ENCODE measurements at places on chromosomes 1 and 21.

DNA sequence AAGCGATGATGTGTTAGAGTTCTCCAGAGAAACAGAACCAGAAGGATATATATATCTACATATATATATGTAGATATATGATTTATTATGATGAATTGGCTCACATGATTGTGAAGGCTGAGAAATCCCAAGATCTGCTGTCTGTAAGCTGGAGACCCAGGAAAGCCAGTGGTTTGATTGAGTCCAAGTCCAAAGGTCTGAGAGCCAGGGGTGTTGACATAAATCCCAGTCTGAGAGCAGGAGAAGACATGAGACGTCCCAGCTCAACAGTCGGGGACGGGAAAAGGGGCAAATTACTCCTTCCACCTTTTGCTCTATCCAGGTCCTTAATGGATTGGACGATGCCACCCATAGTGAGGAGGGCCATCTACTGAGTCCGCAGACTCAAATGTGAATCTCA, 126.6 kb downstream of the PRDM2 start:
- no peak for DNase-seq

GRCh38 chr21:41133874-41134522, 34.0 kb upstream of the BACE2 start:
- DNase-seq: no peak

DNA sequence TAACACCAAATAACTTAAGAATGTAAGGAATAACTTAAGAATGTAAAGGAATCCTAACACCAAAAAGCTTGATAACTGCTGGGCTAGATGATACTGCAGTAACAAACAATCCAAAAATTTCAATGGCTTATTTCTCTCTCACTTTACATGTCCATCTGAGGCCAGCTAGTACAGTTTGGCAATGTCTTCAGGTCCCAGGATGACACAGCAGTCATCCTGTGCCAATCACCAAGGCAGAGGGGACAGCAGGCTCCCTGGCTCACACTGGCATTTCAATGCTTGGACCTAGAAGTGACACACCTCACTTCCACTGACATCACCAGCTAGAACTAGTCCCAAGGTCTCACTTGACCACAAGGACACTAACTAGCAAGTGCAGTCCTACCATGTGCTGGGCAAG, 15.3 kb downstream of the DNAJC11 start:
- no peak for DNase-seq

DNA sequence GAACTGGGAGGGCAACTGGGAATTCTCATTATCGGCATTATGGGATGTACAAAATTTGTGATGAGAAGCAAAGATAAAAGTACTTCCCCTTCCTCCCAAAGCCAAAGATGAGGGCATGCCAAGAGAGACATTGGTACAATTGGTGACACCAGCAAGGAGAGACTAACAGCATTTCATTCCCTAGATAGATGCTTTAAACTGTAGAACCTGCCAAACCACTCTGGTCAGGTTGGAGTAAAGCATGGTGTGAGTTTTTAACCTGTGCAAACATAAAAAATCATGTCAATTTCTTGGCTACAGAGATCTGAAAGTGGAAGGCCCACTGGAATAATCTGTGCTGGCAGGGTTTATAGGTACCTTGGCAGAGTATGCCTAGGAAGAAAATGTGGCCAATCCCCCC, 19.4 kb downstream of the CTXND2 start:
- no peak for DNase-seq

GRCh38 chr1:21759182-21759581, 23.8 kb downstream of the USP48 start:
- no peak for DNase-seq

GRCh38 chr1:19885821-19886220, 3.6 kb downstream of the OTUD3 start:
- DNase-seq: no peak

- no peak for DNase-seq
Measured at GRCh38 chr1:78009836-78010235, 5.1 kb downstream of the DNAJB4 start.

GRCh38 chr1:168972225-168972624, 134.3 kb upstream of the ATP1B1 start:
- no peak for DNase-seq

GRCh38 chr1:89910780-89911179, 84.1 kb upstream of the ZNF326 start:
- no peak for DNase-seq

DNA sequence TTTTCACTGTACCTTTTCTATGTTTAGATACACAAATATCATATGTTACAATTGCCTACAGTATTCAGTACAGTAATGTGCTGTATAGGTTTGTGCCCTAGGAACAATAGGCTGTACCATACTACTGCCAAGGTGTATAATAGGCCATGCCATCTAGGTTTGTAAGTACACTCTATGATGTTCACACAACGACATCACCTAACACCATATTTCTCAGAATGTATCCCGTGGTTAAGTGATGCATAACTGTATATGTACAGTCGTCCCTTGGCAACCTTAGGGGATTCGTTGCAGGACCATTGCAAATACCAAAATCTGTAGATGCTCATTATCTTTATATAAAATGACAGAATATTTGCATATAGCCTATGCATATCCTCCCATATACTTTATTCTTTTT, 5.8 kb upstream of the SSR2 start:
- no peak for DNase-seq

DNA sequence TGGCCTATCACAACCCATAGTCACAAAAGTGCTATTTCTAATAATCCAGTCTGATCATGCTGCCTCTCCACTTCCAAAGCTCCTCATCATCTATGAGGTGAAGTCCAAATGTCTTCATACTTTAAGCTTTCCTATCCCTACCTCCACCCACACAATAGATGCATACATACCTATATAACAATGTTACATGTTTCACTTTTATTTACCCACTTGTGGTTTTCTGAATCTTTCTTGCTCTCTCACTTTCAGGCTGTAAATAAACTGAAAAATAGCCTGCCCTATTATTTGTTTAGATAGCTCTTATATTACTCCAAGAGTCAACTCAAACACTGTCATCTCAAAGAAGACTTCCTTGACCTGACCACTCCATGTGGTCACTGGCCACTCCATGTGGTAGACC, 406.8 kb upstream of the BEND5 start:
- no peak for DNase-seq

DNA sequence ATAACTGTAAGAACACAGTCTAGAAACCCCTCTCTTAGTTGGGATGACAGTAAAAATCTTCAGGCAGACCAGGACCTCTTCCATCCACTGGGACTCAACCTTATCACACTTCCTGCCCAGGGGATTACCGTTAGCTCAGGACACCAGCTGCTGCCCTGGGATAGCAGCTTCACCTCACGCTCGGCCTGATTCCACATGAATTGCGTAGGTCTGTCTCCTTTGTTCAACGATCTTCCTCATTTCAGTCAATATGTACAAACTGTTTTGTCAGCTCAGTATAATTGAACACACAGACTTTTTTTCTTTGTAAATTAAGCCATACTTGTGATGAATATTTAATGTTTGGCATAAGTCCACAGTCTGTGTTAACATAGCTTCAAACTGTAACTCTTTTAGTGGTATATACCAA, 290.4 kb downstream of the GRIK1 start:
- DNase-seq: no peak

GRCh38 chr1:238895911-238896310, 490.5 kb upstream of the CHRM3 start:
- no peak for DNase-seq

- no peak for DNase-seq
Measured at GRCh38 chr1:61389194-61389925, 307.0 kb downstream of the NFIA start.

DNA sequence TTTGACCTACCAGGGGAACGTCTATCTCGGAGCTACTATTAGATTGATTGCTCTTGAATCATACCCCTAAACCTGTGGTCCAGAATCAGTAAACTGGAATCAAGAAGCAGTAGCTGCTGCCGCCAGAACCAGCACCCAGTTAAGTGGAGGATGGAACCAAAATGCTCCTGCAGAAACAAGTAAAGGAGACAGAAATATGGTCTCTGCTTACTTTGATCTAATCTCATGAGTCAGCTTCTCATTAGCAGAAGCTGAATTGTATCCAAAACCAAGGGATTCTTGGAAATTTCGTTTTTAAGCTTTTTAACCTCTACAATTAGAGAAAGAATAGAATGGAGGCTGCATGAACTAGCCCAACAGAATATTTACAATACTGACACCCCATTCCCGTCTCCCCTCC, 42.6 kb upstream of the PIGV start:
- DNase-seq: no peak

- no peak for DNase-seq
Measured at GRCh38 chr1:21820597-21821232, 8.7 kb downstream of the LDLRAD2 start.

GRCh38 chr1:6184083-6184783, 4.1 kb upstream of the CHD5 start:
- DNase-seq: no peak

DNA sequence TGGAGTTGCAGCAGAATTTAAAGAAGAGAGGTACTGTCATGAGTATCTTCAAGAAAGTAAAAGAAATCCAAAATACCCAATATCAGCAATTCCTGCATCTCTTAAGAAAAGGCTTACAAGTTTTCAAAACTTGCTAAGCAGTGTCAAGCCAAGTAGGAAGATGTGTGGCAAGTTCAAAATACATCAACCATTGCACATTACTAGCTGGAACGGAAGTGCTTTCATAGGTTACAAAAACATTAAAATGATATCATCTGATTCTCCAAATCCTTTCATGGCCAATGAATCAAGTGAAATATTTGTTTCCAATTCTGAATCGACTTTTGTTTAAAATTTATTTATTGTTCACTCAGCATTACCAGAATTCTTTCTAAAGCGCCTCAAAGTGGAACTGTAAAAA, 5.7 kb upstream of the ABCA4 start:
- DNase-seq: no peak

- no peak for DNase-seq
Measured at GRCh38 chr1:218259800-218260199, 25.3 kb upstream of the RRP15 start.

GRCh38 chr1:160590488-160590887, 11.2 kb upstream of the CD84 start:
- no peak for DNase-seq

DNA sequence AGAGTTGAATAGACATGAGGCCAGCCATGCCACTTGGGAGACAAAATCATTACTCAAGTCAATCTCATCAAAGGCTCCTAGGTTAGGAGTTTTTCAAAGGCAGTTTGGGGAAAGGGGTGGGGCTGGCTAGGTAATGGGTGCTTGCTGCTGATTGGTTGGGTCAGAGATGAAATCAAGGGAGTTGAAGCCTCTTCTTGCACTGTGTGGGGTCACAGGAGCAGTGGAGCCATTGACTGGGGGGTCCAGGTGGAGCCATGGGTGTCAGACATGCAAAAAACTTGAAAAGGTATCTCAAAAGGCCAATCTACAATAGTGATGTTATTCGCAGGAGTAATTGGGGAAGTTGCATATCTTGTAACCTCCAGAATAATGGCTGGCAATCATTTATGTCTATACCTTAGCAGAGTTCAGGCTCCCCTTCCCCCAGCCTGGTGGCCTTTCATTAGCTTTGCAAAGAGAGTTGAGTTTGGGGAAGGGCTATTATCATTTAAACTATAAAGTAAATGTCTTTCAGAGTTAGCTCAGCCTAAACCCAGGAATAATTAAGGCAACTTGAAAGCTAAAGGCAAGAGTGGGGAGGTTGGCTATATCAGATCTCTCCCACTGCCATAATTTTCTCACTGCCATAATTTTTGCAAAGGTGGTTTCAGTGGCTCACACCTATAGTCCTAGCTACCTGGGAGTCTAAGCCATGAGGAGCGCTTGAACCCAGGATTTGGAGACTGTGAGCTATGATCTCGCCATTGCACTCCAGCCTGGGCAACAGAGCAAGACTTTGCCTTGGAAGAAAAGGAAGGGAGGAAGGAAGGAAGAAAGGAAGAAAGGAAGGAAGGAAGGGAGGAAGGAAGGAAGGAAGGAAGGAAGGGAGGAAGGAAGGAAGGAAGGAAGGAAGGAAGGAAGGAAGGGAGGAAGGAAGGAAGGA, 7.8 kb upstream of the PINK1 start:
- no peak for DNase-seq

- no peak for DNase-seq
Measured at GRCh38 chr1:219257751-219258150, 84.1 kb downstream of the LYPLAL1 start.

DNA sequence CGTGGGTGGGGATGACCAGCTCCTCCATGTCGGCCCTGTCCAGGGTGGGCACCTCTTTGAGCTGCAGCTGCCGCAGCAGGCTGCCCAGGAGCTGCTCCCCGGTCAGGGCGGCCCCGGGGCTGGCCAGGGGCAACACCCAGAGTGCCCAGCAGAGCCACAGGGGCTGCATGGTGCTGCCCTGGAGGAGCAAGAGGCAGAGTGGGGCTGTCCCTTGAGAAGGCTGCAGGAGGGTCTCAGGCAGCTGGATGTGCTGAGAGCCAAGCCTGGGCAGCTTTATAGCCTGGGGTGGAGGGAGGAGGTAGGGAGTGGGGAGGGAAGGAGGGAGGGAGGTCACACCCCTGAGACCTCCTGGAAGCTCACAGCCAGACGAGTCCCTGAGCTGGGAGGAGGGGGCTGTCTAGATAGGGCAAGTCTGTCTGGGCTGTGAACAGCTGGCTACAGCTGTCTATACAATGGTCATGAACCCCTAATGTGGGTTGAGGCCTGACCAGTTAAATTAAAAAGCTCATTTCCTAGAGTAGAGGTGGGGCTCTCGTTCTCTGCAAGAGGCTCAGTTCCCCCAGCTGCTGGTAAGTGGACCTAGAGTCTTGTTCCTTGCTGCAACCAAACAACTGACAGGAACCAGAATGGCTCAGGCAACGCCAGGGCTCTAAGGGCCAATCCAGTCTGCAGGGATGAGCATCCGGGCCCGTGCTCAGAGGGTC, at the start of gene LEFTY1:
LEFTY1 (minus strand) TSS at position 249 of the 704 bp plus-strand sequence; CDS start at position 169, 80 bp downstream.
- no peak for DNase-seq

DNA sequence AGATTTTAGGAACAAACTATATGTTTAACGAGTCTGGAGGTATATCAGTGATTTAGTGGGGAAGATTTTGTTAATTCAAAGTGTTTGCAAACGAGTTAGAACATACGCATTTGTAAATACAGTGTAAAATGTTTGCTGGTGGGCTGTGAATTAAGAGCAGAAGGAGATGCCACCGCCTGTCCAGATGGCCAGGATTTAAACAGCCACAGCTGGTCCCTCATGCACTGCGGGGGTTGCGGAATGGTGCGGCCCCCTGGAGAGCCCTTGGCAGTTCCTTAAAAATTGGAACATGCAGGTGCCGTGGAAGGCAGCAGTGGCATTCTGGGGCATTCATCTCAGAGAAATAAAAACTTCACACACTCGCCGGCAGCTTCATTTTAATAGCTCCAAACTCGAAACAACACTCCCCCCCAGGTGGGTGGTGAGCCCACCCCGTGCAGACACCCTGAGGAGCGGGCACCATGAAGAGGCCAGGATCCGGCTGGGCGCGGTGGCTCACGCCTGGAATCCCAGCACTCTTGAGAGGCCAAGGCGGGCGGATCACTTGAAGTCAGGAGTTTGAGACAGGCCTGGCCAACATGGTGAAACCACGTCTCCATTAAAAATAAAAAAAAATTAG, 3.5 kb upstream of the C1orf159 start:
- no peak for DNase-seq

- no peak for DNase-seq
Measured at GRCh38 chr21:17730782-17731181, 88.4 kb downstream of the C21orf91 start.

GRCh38 chr1:63463248-63463647, 59.8 kb downstream of the ITGB3BP start:
- DNase-seq: no peak

Data from activated CD4-positive, alpha-beta T cell treated with anti-CD3 and anti-CD28 coated beads for 1 hour (primary cell).